ENCODE measurements at places on chromosomes 5 and 9.

DNA sequence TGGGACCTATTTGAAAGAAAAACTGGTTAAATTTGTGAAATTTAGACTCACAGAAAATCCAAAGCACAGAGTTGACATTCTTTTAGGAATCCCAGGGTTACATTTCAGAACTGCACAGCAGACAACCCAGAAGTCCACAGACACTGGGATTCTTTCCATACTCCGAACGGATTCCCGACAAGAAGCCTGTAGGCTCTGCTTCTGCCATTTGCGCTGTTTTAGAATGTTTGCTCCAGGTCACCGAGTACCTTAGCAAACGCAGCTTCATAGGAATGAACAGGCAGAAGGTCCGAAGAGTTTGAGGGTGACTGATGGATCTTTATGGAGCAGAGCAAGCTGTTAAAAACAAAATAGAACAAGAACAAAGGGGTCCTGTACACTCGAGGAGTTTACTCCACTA, 84.5 kb upstream of the NFIB start:
- DNase-seq = no peak

DNA sequence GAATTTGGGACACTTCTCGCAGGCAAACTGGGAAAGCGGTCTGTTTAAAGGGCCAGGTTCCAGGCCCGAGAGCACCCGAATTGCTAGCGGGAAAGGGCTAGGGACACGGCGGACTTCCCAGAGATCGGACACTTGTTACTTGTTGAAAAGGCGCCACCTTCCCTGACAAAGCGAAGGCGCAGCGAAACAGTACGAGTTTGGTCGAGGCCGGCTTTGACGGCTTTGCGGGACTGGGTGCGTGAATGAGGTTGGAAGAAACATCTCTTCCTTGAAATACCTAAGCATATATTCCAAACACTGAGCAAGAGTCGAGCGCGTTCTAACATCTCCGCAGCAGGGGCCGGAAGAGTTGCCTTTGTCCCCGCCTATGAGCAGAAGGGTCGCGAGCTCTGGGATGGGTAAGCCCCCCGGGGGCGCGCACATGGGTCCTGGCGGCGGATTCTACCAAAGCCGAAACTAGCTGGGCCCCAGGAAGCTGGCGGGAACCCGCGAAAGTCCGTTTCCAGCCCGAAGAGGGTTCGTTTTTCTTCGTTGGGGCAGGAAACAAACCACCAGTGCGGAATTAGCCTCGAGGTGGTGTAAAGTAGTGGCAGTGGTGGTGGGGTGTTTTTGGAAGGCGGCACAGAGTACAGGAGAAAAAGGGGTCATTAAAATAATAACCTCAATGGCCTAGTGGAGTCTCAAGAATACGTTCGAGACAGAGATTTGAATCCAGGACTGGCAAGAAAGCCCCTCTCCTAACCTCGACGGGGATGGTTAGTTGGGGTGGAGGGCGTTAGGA, 1.5 kb downstream of the GDNF start:
- peak; percentile 49 for DNase-seq

DNA sequence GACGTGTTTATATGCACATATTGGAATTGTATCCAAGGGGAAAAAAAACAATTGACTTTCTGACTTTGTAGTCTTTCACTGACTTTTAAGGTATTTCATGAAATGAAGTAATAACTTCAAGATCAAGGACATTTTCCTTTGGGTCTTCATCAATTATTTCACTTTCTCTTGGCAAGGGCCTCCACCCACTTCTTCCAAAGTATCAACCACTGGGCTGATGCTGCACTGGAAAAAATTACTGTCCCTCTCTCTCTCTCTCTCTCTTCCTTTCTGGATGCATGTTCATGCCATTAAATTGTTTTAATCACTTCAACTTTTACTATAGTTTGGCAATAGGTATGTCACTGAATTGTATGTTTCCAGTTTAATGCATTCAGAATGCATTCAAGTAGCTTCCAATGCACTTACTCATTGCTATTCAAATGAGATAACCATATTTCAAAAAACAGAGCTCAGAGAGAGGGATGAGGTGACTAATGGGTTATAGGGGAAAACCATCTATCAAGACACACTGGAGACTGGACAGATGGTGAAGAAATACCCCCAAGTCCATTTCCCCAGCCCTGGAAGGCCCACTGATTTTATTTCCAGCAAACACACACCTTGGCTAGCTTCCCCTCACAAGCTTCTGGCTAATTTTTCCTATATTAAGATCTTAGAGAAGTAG, 585.3 kb downstream of the EBF1 start:
- DNase-seq = peak; percentile 22

- no peak for DNase-seq
These were observed 211.5 kb downstream of the GAPVD1 start for GRCh38 chr9:125472926-125473701.

DNA sequence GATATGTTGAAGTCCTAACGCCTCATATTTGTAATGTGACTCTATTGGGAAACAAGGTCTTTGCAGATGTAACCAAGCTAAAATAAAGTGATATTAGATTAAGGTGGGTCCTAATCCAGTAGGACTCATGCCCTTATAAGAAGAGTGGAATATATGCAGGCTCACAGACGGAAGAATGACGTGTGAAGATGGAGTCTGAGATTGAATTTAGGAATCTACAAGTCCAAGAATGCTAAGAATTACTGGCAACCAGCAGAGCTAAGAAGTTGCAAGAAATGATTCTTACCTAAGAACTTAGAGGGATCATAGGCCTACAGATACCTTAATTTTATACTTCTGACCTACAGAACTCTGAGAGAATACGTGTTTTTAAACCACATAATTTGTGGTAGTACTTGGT, 350.0 kb upstream of the ST8SIA4 start:
- no peak for DNase-seq

- DNase-seq = no peak
These were observed 313.5 kb downstream of the PRDM9 start for GRCh38 chr5:23820765-23821471.

GRCh38 chr9:114462791-114463190, 42.5 kb downstream of the WHRN start:
- no peak for DNase-seq

- no peak for DNase-seq
These were observed 190.5 kb downstream of the ADCY2 start for GRCh38 chr5:7586480-7586879.

GRCh38 chr5:159041444-159042198, 58.1 kb downstream of the EBF1 start:
- DNase-seq = no peak

DNA sequence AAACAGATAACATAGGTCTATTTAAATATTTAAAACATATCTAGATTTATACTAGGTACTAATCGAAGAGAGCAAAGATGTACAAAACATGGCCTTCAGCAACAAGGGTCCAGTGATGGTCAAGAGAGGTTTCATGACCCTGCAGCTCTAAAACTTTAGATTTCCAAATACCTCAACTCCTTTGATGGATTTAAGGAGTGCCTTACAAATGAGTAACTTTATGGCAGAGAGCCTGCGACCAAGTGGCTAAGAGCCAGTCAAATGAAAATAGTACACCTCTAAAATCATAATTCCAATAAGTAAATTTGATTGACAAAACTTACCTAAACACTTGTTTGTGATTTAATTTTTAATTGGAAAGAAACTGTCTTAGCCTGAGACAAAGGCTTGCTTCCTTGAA, 4.7 kb upstream of the SH3RF2 start:
- no peak for DNase-seq

DNA sequence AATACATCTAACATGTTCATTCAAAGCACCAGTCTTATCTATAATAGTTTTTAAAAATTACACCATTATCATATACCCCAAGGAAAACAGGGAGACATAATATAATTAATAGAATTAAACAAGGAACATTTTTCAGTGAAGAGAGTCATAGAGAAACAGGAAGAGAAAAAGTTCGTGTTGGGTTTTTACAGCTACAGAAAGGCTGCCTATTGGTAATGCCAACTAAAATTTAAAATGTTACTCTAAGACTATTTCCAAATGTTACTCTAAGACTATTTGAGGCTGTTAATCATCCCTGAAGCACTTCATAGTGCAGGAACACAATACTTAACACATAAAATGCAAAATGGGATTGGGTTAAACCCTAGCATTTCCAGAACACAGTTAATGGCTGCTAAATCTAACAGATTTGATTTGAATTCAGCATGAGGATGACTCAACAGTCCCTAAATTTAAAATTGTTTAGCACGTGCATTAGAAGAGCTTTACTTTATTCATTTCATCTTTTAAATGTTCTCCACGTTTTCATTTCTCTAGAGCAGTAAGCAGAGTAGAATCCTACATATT, 54.5 kb downstream of the OXCT1 start:
- DNase-seq = no peak

DNA sequence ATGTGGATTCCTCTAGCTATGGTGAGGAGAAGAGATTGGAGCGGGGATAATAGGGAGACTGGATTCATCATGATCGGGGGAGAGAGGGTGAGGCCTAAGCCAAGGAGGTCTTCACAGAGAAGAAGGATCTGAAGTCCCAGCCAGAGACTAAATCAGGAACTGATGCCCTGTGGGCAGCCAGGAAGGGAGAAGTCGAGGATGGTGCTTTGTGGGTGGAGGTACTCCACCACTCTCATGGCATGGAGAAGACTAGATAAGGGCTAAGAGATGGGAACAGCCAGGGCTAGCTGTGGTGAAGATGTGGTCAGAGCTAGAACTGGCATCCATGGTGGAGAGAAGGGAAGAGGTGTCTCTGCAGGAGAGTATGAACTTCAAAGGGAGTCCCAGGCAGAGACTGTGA, 3.0 kb upstream of the RGS14 start:
- no peak for DNase-seq

DNA sequence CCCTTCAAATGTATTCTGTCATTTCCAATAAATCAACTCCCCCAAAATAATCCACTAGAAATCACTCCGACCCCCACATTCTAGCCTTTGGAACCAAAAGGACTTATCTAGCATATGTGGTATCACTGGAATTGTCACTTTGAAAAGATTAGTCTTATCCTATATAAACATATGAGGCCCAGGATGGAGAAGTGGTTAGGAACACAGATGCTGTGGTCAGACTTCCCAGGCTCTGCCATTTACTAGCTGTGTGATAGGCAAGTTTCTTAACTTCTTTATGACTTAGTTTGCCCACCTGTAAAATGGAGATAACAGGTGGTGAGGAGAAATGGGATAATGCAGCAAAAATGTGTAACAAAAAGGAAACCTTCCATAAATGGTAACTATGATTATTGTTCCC, 62.0 kb upstream of the GLRX start:
- DNase-seq = no peak

DNA sequence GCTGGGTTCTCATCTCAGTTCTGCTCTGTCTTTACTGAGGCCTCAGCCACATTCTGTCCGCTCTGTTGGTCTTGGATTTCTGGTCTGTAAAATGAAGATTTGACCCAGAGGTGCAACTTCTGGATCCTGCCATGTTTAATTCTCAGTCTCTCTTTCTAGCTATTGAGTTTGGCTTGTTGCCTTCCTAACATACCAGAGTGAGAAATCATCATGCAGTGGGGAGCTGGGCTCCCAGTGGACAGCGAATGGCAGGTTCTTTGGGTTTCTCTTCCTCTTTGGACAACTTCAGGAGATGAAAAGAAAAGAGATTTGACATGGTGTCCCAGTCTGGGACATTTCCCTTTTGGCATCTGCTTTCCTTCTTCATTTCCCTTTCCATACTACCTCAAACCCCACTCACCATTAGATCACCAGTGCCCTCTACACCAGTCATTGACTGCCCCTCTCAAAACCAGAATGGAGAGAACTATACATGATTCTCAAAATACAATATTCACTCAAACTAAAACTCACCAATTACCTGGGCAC, 334.7 kb downstream of the ACTL7B start:
- DNase-seq = peak; percentile 49

- no peak for DNase-seq
These were observed 166.8 kb upstream of the IER5L start for GRCh38 chr9:129344641-129345495.

DNA sequence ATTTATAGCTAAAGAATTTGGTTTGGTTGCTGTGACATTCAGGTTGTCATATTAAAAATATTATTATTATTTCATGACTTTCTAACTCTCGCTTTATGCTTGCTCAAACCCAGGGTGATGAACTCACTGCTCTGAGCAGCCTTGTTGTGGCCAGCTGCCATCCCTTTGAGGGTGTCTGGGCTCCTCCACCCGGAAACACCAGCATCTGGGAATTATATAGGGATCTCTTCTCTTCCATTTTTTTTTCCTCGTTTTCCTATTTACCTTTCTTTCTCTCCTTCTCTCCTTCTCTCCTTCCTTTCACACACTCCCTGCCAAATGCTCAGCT, 355.8 kb upstream of the SMARCA2 start:
- DNase-seq = no peak

- no peak for DNase-seq
These were observed 113.7 kb downstream of the HTR4 start for GRCh38 chr5:148540647-148541046.

- no peak for DNase-seq
These were observed 352.6 kb downstream of the CSNK1G3 start for GRCh38 chr5:123864578-123864977.

DNA sequence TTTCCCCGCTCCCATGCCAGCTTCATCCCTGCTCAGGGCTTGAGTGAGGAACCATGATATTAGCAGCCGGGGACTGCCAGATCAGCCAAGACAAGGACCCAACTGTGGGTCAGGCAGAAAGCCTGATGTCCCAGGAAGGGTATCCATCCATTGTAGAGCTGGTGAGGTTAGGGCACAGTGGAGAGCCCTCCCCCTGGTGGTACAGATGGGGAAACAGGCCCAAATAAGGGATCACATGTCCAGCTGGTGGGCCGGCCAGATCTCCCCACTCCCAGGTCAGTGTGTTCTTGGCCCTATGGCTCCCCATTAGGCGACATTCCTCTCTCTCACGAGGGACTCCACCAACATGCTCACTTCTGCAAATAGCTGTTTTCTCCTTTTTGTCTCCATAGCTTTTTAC, 9.0 kb downstream of the CDX1 start:
- DNase-seq = no peak

GRCh38 chr5:1544294-1544961, 20.7 kb upstream of the LPCAT1 start:
- DNase-seq = no peak
